ENCODE measurements at places on chromosomes 7 and 10. TPM values are rescaled to one million over a fixed set of nuclear protein-coding genes. Genes with fewer than 3 reads are reported as not detected.

Gene SLC26A5
- total RNA-seq = not detected

Gene AZGP1
- not detected for total RNA-seq

Gene SPOCK2
- total RNA-seq = 341 TPM

Gene PTPRZ1
- not detected for total RNA-seq

Gene NODAL
- total RNA-seq = not detected

Gene XRCC2
- total RNA-seq = 13.8 TPM

Gene NRAP
- total RNA-seq = not detected

Gene HMX2
- not detected for total RNA-seq

Gene FOXP2
- not detected for total RNA-seq

Gene NXPH1
- not detected for total RNA-seq

Gene EN2
- not detected for total RNA-seq

Gene STAG3
- total RNA-seq = 38.3 TPM

Gene OR2A5
- total RNA-seq = not detected

Gene PRF1
- total RNA-seq = 132 TPM

Gene OGDHL
- total RNA-seq = not detected

Gene DNAJB9
- total RNA-seq = 30.6 TPM

Gene SLC29A4
- 0.12 TPM for total RNA-seq

Gene TAS2R40
- total RNA-seq = not detected

Gene OR2AE1
- total RNA-seq = 0.59 TPM

Gene HOXA2
- not detected for total RNA-seq

Gene CAV1
- total RNA-seq = 0.12 TPM

Gene TBXAS1
- 7.2 TPM for total RNA-seq

Gene CYP2E1
- 1.0 TPM for total RNA-seq

Gene DENND11
- total RNA-seq = 44.0 TPM

Gene TFPI2
- not detected for total RNA-seq

Gene GBX1
- total RNA-seq = not detected

Gene NME8
- total RNA-seq = not detected

Gene CNPY1
- not detected for total RNA-seq

Gene AKR1C4
- not detected for total RNA-seq

Gene CYP26C1
- total RNA-seq = not detected

Gene PLPP4
- not detected for total RNA-seq

Gene TMEM140
- 24.5 TPM for total RNA-seq

Gene MACC1
- total RNA-seq = not detected

Gene IGFBP1
- total RNA-seq = not detected

Gene CCL24
- total RNA-seq = not detected

Gene CRTAC1
- not detected for total RNA-seq
